ENCODE measurements at places on chromosomes 1 and 21.

DNA sequence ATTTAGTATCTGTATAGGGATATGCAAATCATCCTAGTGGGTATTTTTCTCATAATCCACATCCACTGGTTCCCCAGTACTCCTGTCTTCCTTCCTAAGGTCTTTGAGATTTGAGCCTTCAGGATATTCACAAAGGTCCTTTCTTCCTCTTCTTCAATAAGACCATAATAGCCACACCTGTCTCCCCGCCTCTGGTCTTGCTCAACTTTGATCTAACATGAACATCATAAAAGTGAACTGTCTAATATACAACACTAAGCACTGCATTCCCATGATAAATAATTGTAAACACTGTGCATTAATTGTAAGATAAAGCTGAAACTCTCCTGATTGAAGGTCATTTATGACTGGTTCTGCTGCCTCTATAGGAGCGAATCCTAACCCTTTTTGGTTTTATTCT is 184.6 kb downstream of the DENND1B start:
- DNase-seq = no peak

DNA sequence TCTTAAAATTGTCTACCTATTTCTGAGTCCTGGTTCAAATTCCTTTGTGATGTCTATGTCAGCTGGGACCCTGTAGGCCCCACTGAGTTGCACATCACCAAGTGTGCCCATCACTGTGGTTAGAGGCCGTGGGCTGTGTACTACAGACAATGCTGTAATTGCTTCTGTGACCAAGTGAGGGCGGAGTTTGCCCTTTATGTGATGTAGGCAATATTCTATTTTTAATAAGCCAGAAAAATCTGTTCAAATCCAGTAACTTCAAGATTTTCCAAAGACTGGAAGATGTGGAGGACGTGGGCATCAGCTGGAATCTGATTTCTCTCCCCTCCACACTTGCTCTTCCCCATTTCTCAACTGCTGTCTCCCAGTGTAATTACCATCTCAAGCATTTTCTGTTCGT is 215.4 kb downstream of the PBX1 start:
- DNase-seq = no peak

- no peak for DNase-seq
These were observed 79.2 kb downstream of the MAN1C1 start for GRCh38 chr1:25695771-25696311.

DNA sequence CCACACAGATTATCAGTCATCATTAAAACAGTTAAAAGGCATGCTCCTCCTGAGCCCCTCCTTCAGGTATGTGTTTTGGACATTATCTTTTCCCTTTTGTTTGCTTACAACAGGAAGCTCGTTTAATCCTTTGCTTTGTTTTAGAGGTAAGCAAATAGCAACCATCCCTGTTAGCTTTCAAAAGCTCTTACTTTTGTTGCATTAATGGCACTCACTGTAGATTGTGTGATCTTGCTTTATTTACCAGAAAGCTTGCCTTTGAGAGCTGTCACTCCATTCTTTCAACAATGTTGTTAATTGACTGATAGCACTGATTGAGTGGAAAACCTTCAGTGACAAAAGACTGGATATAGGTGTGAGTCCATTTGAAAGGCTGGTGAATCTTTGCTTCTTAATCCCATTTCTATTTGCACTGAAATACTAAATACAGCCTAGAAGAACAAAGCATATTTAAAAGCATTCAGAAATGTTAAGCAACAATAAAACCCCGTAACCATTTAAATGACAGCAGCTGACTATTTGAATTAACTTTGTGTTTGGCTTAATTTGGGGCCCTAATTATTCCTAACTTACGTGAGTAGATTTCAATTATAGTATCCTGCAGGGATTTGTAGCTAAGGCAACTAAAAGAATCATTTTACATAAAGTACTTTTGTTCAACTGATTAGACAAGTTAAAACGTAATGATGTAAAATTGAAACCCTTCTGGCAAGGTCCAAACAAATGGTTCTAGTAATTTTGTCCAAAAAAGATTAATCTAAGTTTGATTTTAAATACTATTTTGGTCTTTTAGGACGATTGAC is 48.3 kb downstream of the ADGRL2 start:
- DNase-seq = no peak

GRCh38 chr21:16377120-16377658 is 647.4 kb downstream of the USP25 start:
- no peak for DNase-seq

DNA sequence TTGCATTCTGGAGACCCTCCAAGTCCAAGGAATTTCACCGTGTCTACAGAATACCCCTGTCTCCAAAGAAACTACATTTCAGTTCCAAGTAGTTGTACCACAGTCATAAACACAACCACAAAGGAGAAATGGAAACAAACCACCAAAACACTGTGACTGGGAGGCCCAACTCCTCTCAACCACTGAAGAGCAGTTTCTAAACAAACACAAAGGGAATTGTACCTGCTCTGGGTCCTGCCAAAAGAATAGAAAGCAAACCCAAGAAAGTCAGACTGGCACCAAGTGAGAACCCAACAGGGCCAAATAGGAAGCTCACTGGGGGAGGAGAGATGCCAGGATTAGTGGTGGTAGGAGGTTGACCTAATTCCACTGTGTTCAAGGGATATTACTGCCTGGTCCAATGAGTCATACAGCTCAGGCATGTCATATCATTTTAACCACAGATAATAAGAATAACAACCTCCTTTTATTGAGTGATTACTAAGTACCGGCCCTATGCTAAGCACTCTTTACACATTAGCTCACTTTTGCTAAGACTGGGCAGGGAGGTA is 123.9 kb upstream of the PPP2R5A start:
- DNase-seq = no peak
